Activated CD8-positive, alpha-beta T cell treated with anti-CD3 and anti-CD28 coated beads for 36 hours (primary cell): ENCODE measurements at places on chromosomes 16 and 17. TPM values are rescaled to one million over a fixed set of nuclear protein-coding genes. Genes with fewer than 3 reads are reported as not detected.

KCNAB3 gene
- 7.2 TPM for total RNA-seq

DNA sequence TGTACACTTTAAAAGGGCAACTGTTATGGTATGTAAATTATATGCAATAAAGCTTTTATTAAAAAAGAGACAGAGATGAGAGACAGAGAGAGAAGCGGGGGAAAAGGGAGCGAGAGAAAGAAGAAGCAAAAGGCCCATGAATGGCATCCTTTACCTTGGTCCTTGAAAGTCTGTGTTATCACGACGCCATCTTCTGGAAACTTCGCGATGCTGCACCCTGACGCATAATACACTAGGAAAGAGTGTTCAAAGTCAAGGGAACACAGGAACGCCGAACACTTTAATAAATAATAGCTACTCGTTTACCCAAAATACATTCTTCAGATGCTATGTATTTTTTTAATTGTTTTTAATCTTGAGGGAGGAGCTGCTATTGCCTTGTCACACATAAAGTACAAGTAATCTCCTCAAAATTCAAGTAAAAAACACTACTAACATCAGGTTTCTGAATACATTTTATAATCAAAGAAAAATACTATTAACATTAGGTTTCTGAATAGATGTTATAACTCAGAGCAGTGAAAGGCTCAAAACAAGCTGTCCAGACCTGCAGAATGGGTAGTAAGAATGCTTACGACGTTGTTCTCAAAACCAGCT lies 23.0 kb upstream of the SLC38A8 start:
- peaks cover 8% of the 10 kb centered on the region for H3K4me1 ChIP-seq
- H3K27ac ChIP-seq: no peak overlapping the region
- peaks cover 41% of the 10 kb centered on the region for H3K36me3 ChIP-seq

- DNase-seq: no peak
- H3K4me3 ChIP-seq: no peak overlapping the region
- H3K36me3 ChIP-seq: peaks cover 66% of the 10 kb centered on the region
- H3K27me3 ChIP-seq: no peaks in the 10 kb centered on the region
Measured at GRCh38 chr16:87847785-87848675, 21.3 kb downstream of the SLC7A5 start.

- peaks cover 40% of the 10 kb centered on the region for H3K27me3 ChIP-seq
- H3K36me3 ChIP-seq: no peaks in the 10 kb centered on the region
- no peak overlapping the region for H3K27ac ChIP-seq
- peaks cover 6% of the 10 kb centered on the region for H3K4me1 ChIP-seq
- no peak overlapping the region for H3K4me3 ChIP-seq
- DNase-seq: no peak
Measured at GRCh38 chr17:34584805-34585416, 5.5 kb downstream of the TMEM132E start.

GRCh38 chr17:65099941-65100315 lies 37.2 kb upstream of the RGS9 start:
- DNase-seq: peak; percentile 96
- H3K27me3 ChIP-seq: no peaks in the 10 kb centered on the region
- peak overlapping the region; percentile 95 for H3K27ac ChIP-seq
- H3K4me3 ChIP-seq: peak overlapping the region; percentile 73

DNA sequence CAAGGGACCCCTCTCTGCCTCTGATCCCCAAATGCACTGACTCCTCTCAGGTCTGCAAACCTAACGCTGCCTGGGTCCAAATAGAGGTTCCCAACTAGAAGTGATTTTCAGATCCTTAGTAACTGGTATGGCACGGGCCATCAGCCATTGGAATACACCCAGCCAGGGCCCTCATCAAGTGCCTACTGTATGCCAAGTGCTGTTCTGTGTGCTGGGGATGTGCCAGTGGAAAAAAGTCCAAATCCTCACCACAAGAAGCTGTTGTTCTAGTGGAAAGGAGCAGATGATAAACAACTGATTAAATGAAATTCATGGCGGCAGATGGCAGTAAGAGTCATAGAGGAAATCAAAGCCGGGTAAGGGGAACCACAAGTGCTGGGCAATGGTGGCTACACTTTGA lies 57.2 kb upstream of the MED9 start:
- H3K4me3 ChIP-seq: no peak overlapping the region
- H3K4me1 ChIP-seq: peaks cover 16% of the 10 kb centered on the region
- H3K27me3 ChIP-seq: no peaks in the 10 kb centered on the region
- H3K36me3 ChIP-seq: no peaks in the 10 kb centered on the region
- DNase-seq: no peak

MRPL45 gene
- total RNA-seq: 54.6 TPM

CDIP1 gene
- 31.9 TPM for total RNA-seq

TEX14 gene
- total RNA-seq: 0.23 TPM

DNA sequence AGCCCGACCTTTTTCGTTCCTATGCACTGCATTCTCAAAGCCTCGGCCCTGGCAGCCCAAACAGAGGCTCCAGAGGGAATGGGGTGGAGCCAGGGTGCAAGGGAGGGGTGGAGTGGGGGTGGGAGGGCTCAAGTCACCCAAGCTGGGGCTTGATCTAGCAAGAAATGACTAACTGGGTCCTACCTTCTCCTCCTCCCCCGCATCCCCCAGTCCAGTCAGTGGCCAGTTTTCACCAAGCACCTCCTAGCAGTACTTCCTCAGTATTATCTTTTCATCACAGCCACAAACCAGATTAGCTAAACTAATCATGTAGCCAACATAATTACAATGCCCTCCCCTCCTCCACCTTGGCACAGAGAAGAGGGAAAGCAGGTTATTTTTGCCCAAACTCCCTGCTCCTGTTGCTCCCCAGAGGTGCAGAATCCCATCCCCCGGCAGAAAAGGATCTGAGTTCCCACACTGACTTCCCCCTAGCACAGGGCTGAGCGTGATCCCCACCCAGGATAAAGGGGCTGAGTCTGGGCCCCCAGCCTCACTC lies 2.2 kb downstream of the JUP start:
- DNase-seq: peak; percentile 21
- H3K27me3 ChIP-seq: peaks cover 28% of the 10 kb centered on the region
- H3K36me3 ChIP-seq: no peaks in the 10 kb centered on the region
- H3K4me3 ChIP-seq: no peak overlapping the region

CFAP97D1 gene
- 0.07 TPM for total RNA-seq

GRCh38 chr16:66261826-66262225 lies 104.7 kb upstream of the CDH5 start:
- H3K4me1 ChIP-seq: peaks cover 4% of the 10 kb centered on the region
- H3K27me3 ChIP-seq: peaks cover 7% of the 10 kb centered on the region
- H3K27ac ChIP-seq: no peak overlapping the region
- H3K4me3 ChIP-seq: no peak overlapping the region
- no peaks in the 10 kb centered on the region for H3K36me3 ChIP-seq

SLC13A2 gene
- total RNA-seq: not detected

GRCh38 chr17:63838631-63839171 lies 3.8 kb downstream of the SMARCD2 start:
- no peak for DNase-seq
- peaks cover 29% of the 10 kb centered on the region for H3K36me3 ChIP-seq
- H3K27me3 ChIP-seq: no peaks in the 10 kb centered on the region
- peaks cover 29% of the 10 kb centered on the region for H3K4me1 ChIP-seq
